ENCODE measurements at places on chromosomes 7 and 10.

- DNase-seq, result no peak
Measured at GRCh38 chr10:20606985-20607384, 290.1 kb downstream of the NEBL start.

DNA sequence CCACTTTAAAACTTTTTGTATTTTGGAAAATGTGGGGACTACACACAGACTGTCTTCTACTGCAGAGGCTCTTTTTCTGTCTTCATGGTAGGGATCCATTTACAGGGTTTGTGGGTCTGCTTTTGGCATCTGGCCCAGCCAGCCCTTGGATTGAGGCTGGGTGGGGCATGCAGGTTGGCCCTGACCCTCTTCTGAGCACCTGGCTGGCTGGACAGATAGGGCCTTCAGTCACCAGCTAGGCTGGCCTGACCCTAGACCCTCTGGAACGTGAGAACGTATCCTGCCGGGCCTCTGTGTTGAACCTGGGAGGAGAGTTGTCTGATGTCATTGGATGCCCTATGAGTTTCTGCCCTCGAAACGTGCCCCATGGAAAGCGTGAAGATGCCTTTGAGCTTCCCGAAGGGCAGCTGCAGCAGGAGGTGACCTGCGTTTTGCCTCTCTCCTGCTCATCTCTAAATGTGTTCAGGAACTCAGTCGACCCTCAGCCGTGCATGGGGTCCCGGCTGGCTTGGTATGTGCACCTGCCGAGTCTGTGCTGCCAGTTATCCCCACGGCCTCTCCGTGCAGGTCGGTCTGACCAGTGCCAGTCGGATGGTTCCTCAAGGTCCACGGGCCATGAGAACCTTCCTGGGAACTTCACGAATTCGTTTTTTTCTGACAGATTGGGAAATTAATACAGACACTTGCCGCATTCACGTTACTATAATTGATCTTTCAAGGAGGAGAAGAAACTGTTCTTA lies 74.9 kb downstream of the MGMT start:
- DNase-seq, result no peak

DNA sequence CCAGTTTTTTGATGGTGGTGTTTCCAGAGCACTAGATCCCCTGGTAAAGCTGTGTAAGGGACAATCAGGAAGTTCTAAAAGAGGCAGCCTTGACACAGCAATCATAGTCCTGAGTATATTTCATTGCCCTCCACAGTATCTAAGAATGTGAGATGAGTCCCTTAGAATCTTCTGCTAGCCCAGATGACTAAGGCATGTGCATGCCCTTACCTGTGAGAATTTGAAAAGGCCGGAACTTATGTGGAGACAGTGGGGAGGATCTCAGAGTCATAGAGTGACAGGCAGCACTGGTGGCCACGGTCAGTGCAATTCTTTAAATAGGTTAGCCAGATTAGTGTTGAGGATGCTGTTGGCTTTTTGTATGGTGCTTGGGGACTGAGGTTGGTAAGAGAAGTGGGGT lies 361.4 kb upstream of the VSTM2A start:
- DNase-seq, result no peak

- no peak for DNase-seq
Measured at GRCh38 chr10:43843321-43844101, 194.8 kb upstream of the ZNF32 start.

GRCh38 chr10:51694086-51694768 lies 5.2 kb downstream of the CSTF2T start:
- DNase-seq, result no peak

Measured in cortex of kidney (tissue), 1 donor.